MCF 10A (cell line): ENCODE measurements at places on chromosomes 12 and 14. TPM values are rescaled to one million over a fixed set of nuclear protein-coding genes. Genes with fewer than 3 reads are reported as not detected.

The TPH2 gene
- total RNA-seq = not detected in 2 replicates

The ABHD12B gene
- not detected in 2 replicates for total RNA-seq

The RNASE2 gene
- not detected in 2 replicates for total RNA-seq

The SSTR1 gene
- 0.29 and 0.33 TPM in 2 replicates for total RNA-seq

The L3HYPDH gene
- total RNA-seq = 32.5 and 35.0 TPM in 2 replicates

DNA sequence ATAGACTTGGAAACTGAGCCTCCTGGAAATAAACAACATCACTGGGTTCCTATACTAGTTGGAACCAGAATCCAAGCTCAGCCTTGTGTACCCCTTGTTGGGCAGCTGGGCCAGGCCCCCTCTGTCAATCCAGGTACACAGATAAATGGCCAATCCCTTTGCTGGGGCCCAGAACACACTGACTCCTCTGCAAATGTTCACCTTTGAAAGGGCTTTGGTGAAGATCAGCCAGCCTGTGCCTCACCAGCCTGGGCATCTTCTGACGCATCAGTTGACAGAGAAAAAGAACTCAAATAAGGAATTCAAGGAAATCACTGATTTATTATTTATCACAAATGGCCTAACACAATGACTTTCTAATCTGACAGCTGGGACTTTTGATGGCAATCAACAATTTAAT lies 1090.2 kb downstream of the BCL11B start:
- DNase-seq = no peak

- no peak for DNase-seq
Observed at GRCh38 chr12:15602051-15602672, 187.0 kb downstream of the EPS8 start.

- no peak for DNase-seq
Observed at GRCh38 chr12:67751381-67751928, 102.9 kb downstream of the DYRK2 start.

DNA sequence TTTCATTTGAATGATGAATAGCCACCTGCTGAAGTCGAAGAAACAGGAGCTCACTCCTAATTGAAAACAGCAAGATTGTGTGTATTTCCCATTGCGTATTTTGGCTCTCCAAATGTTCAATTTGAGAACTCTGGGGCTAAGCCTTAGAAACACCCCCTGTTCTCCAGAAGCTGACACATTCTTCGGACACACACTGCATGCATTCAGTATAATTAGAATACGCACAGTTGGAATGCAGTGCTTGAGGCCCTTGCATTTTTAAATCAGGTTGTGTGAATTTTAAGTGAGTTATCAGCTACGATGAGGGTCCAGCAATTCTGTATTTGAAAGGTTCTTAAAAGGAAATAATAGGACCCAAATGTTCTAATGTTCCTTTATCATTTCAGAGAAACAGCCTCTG lies 103.8 kb downstream of the PRKD1 start:
- DNase-seq = no peak
